Lung microvascular endothelial cell (primary cell): ENCODE measurements at places on chromosomes 2 and 18. TPM values are rescaled to one million over a fixed set of nuclear protein-coding genes. Genes with fewer than 3 reads are reported as not detected.

The FER1L5 gene
- not detected in 2 replicates for total RNA-seq

The PNO1 gene
- total RNA-seq: 8.9 and 13.3 TPM in 2 replicates

The RGPD8 gene
- 2.4 and 7.1 TPM in 2 replicates for total RNA-seq

The NT5C1B gene
- not detected in 2 replicates for total RNA-seq

The SLC9A4 gene
- total RNA-seq: not detected in 2 replicates

The HOXD12 gene
- total RNA-seq: not detected in 2 replicates

The CCDC85A gene
- total RNA-seq: 1.4 and 2.6 TPM in 2 replicates

The IL36RN gene
- total RNA-seq: not detected in 2 replicates

The SERPINB11 gene
- total RNA-seq: not detected in 2 replicates

The TUBA4B gene
- total RNA-seq: not detected in 2 replicates

The CLASP1 gene
- total RNA-seq: 25.5 and 31.9 TPM in 2 replicates

The ELAC1 gene
- 4.6 and 5.0 TPM in 2 replicates for total RNA-seq

The ST6GAL2 gene
- total RNA-seq: under 0.01 and 0.87 TPM in 2 replicates

The RSAD2 gene
- 0.20 and 0.22 TPM in 2 replicates for total RNA-seq

The KIF5C gene
- total RNA-seq: under 0.01 TPM in 2 replicates
